Stimulated activated CD4-positive, alpha-beta T cell treated with anti-CD3 and anti-CD28 coated beads, TNF-alpha, amount 100 ng/mL, for 48 hours (primary cell): ENCODE measurements at places on chromosomes 3 and 15.

- DNase-seq: no peak
Measured at GRCh38 chr15:91821458-91821857, 32.0 kb upstream of the SLCO3A1 start.

- no peak for DNase-seq
Measured at GRCh38 chr3:113255100-113255853, 43.9 kb downstream of the BOC start.

GRCh38 chr15:33243869-33244268, 49.4 kb upstream of the FMN1 start:
- no peak for DNase-seq

DNA sequence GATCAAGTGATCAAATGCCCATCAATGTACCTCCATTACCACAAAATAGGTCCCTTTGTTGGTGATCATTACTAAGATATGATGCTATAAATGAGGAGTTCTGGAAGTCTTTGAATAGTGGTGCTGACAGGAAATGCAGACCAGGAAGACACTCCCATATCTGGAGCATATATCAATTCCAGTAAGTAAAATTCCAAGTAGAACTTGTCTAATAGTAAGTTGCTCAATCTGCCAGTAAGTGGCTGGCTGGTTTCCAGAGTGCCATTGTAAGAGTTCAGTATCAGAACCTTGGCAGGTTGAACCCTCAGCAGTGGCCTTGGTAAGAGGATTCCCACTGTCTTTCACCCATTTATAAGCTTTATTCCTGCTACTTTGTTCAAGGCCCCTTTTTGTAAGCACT, 379.9 kb upstream of the RBMS3 start:
- no peak for DNase-seq

DNA sequence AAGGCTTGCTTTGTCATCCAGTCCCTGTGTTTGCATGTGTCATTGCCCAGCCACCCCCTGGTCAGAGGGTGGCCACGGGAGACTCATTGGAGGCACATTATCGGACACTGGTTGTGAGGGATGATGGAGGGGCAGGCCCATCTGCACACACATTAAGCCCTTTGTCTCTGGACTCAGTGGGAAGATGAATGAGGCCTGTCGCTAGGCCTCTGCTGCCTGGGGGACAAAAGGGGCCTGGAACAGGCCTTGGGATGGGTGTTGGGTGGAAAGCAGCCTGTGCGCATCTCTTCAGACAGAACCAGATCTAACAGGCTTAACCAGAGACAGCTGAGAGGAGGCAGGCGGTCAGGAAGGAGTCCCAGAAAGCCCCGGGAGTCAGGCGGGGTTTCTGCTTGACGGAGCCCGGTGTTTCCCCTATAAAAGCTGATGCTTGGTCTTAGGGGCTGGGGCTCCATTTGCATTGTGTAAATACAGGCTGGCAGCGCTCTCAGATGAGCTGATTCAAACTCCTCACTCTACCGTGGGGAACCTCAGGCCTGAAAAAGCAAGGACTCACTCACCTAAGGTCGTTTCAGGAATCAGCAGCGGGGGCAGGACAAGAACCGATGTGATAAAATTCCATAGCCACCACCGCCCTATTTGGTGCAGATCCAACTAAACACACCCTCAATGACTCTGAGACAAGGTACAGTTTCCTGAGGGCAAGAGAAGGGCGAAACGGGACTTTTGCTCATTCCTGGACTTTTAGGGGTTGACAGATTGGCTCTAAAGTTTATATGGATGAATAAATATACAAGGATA, 17.1 kb upstream of the SKIC8 start:
- DNase-seq: no peak

- DNase-seq: no peak
Measured at GRCh38 chr3:65200310-65200970, 512.6 kb upstream of the ADAMTS9 start.

DNA sequence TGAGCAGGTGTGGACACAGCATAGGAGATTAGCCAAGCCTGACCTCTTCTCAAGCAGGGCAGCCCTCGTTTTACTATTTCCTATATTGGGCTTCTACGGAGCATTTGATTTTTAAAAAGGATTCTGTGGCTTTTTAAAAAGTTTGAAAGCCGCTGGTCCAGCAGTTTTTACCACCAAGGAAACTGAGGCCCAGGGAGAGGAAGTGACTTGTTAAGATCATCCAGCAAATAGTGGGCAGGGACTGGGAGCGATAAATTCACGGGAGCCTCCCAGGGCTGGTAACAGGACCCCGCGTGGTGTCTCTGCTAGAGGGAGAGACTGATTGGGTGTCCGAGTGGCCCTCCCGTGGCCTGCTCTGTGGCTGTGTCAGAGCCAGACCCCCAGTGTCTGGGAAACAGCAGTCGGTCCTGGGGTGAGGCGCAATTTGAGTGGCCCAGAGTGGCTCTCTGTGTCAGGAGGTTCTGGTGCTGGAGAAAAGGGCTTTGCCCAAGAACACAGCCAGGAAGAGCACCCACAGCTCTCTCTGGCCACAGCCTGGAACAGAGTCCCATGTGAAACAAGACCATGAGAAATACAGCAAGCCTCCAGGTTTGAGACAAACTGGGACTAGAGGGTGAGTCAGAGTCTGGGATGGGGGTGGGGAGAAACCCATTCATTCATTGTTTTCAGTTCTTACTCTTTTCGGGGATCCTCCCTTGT, 4.2 kb downstream of the FURIN start:
- no peak for DNase-seq

DNA sequence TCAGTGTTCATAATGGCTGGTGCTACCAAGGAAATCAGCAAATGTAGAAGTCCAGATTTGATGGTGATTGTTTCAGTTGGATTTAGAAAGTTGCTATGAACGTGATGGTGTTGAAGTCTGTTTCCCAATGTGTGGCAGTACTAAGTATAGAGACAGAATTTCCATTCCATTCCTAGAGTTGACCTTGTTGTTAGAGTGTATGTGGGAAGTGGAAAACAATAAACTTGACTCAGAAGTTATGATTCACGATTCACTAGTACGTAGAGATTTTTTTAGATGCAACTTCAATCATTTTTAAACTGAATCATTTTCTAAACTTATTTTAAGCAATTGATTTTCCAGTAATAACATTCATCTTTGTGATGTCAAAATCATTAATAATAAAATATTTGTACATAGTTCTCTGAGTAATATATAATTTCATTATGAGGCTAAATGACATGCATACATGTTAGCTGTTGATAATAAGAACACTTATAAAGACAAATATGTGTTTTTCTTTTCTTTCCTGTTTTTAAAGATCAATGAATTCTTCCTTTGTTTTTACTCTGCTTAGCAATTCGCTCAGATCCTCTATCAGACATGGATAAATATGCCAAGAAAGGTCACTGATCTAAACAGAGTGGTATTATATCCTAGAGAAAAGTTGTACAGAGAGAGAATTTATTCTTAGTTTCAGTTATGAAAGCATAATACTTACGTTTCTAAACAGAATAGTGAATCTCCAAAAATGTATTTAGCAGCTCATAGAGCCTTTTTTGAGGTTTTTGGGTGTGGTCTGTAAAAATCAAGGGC, 108.8 kb upstream of the GPR149 start:
- DNase-seq: no peak

GRCh38 chr15:69916169-69916785, 181.4 kb downstream of the TLE3 start:
- no peak for DNase-seq

GRCh38 chr15:38687775-38688495, 123.3 kb upstream of the RASGRP1 start:
- no peak for DNase-seq

DNA sequence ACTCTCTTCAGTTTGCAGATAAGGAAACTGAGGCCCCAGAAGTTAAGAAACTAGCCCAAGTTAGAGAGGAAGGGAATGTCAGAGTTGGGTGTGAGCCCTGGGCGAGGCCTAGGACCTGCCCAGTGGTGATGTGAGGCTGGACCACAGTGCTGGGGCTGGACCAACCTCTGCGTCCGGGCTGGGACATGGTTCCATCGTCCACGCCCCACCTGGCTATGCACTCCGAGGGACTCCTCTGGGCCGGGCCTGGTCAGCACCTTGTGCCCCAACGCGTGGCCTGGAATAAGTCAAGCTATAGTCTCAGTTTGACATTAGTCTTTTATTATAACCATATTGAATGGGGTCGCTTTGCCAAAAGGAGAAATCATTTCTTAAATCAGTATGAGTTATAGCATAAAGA, 272.1 kb downstream of the PLCL2 start:
- no peak for DNase-seq

GRCh38 chr3:157491136-157491535, 12.1 kb downstream of the VEPH1 start:
- no peak for DNase-seq

DNA sequence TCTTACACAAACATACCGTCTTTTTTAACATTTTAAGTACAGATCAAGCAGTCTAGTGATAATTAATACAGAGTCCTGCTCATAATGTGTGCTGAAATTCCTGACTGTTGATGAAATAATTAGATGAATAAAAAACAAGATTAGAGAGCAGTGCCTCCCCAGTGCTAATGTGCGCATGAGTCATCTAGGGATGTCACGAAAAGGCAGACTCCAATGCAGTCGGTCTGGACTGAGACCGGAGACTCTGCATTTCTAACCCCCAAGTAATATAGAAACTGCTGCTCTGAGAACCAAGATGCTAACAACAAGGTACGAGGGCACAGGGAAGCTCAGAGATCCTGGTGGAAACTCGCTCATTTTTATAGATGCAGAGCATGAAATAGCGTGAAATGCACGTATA, 61.4 kb downstream of the COL8A1 start:
- DNase-seq: no peak

GRCh38 chr3:194875581-194876402, 190.1 kb downstream of the FAM43A start:
- DNase-seq: no peak

- DNase-seq: no peak
Measured at GRCh38 chr3:189108735-189109134, 63.0 kb upstream of the TPRG1 start.

- no peak for DNase-seq
Measured at GRCh38 chr3:196399485-196399945, 32.7 kb downstream of the UBXN7 start.

- peak; percentile 34 for DNase-seq
Measured at GRCh38 chr15:82663186-82663600, 16.0 kb upstream of the CPEB1 start.

GRCh38 chr3:179147514-179147872, 664 bp upstream of the PIK3CA start:
- peak; percentile 40 for DNase-seq

DNA sequence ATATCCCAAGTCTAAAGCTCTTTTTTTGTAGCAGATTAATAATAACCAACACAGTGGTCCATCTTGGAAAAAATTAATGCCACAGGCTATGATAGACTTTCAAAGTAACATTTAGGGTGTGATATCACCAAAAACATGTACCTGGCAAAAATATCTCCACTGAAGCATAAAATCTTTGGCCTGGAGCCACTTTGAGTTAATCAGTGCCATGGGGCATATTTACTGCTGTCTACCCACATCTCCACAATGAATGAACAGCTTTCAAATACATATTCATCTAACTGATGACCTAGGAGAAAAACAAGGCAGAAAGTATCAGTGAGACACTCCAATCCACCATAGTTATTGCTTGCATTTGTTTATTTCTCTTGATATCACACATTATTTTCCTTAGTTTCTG, 296.0 kb upstream of the MDFIC2 start:
- no peak for DNase-seq
